ENCODE measurements at places on chromosomes 11 and 22.
A peak's percentile ranks its signal among the peaks of the same experiment; 100 is the strongest.

DNA sequence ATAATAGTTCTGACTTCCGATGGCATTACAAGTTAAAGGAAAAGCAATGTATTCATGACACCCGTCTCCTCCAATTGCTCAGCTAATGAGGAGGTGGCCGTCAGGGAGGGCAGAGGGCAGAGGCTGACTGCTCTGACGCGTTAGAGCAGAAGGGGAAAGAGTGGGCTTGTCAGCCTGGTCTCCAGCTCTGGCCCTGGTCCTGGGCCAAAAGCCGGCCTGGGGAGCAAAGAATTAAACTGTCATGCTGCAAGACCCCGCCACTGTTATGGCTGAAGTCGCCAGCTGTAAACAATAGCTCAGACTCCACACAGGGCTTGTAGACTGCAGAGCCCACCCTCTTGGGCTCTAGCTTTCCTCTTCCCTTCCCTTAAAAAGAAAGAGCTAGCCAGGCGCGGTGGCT is 119.7 kb downstream of the NAT10 start:
- no peak for DNase-seq

DNA sequence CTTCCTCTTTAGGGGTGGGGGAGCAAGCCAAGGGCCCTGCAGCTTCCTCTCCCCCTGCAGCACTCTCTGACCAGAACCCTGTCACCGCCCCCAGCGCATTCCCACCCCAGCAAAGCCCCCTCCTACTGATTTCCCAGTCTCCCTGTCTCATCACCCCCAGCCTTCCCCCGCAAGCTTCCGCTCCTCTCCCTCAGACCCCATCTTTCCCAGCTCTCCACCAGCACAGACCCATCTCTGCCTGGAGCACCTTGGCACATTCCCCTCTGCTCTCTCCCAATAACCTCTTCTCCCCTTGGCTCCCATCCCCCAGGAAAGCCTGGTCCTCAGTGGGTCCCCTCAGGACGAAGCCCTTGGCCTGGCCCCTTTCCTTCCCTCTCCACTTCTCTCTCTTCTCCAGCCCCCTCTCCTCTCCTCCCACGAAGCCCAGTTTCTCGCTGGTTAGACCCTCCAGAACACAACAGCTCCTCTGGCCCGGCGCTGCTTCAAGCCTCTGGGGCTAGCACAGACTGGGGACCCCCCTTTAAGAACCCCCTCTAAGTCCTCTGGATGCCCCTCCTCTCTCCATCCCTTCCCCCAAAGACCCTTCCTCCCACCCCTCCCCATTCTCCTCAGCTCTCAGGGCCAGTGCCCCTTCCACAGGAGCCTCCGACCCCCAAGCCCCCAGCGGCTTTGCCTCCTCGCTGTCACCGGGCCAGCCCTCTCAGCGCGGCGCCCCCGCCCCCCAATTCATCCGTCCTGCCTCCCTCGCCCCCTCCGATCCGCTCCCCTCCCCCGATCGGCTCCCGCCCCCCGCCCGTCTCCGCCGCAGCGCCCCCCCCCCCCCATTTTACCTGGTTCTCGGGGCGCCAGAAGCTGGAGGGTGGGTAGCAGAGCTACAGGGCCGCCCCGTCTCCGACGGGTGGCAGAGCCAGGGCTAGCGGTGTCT is 594 bp downstream of the NRXN2 start:
- DNase-seq: no peak

- no peak for DNase-seq
These were observed 180.2 kb downstream of the PGR start for GRCh38 chr11:100949443-100949842.

GRCh38 chr22:39656495-39657490 is 86.2 kb downstream of the CACNA1I start:
- DNase-seq: no peak

DNA sequence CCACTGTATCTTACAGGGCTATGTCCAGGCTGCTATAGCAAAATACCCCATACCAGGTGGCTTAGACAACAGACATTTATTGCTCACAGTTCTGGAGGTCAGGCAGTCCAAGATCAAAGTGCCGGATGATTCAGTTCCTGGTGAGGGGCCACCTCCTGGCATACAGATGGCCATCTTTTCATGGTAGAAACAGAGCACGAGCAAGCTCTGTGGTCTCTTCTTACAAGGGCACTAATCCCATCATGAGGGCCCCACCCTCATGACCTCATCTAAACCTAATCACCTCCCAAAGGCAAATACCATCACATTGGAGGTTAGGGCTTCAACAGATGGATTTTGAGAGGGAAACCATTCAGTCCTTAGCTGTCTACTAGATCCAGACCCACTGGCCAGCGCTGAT is 117.4 kb upstream of the NECTIN1 start:
- no peak for DNase-seq

DNA sequence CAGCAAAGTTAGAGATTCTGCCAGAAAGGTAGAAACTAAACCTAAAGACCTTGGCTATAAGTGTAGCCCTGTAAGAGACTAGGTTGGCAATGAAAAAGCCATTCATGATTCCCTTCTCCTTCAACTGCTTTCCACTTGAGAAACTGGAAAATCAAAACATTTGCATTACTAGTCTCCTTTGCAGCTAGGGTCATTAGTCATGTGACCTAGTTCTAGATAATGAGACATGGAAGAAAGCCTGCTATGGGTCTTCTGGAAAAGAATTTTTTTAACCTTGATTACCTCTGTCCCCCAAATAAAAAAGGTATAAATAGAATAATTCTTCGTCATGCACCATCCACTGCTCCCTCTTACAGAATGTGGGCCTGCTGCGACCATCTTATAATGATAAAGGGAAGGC is 80.1 kb downstream of the SOX6 start:
- no peak for DNase-seq

DNA sequence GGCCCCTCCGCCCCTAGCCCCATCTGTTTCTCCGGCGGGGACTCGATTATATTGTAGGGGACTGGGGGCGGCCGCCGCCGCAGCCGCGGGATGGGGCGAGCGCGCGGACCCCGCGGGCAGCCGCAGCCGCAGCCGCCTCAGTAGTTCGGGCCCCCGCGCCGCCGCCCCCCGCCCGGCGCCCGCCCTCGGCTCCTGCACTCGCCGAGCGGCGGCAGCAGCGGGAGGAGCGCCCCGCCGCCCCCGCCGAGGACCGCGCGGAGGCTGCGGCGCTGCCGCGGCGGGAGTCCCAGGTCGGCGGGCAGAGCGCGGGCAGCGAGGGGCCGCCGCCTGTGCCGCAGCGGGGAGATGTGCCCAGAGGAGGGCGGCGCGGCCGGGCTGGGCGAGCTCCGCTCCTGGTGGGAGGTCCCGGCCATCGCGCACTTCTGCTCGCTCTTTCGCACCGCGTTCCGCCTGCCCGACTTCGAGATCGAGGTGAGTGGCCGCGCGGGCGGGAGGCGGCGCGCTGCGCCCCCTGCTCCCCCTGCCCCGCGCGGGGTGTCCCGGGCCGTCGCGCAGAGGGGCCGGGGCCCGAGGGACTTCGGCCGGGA is at the start of gene CECR2:
Gene CECR2, plus strand, starts transcription at position 22 of the 587 bp plus-strand sequence. Its CDS starts 324 bp downstream, at position 346.
- DNase-seq: peak; percentile 42

DNA sequence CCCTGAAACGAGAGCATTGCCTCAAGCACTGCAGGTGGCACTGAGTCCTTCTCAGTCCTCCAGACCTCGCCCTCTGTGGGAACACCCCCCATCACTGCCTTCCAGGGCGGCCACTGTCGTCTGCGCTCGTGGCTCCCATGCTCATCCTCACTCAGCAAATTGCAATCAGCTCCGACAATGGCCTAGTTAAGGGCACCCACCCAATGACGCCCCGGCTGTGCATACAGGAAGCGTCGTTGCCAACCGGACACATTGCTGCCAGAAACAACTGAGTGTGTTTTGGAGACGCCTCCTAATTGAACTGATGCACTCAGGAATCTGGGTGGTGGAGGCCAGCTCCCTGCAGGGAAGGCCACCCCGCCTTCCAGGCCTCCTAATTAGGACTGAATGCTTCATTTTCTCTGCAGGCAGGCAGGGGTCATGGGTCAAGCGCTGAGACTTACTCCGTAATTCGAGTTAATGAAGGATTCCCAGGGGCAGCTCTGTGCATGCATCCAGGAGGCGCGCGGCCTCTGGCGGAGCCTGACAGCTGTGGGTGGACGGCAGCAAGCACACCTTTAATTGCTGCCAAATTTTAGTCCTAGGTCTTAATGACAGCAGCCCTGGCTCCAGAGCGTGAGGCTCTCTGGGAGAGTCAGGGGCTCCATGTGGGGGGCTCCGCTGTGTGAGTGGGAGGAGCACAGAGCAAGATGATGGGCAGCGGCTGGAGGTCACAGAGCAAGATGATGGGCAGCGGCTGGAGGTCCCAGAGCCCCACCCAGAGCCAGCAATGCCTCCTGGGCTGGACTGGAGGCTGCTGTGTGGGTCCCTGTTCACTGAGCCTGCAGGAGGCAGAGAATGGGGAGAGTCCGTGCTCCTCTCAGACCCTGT is 199.0 kb downstream of the BRD1 start:
- DNase-seq: no peak

GRCh38 chr11:36598051-36598450 is at the start of gene RAG2:
Gene RAG2, minus strand, starts transcription at chr11:36598236. Its CDS starts 4,068 bp downstream, at chr11:36594168.
- no peak for DNase-seq

GRCh38 chr22:19520007-19520406 is 4.2 kb downstream of the CLDN5 start:
- no peak for DNase-seq

DNA sequence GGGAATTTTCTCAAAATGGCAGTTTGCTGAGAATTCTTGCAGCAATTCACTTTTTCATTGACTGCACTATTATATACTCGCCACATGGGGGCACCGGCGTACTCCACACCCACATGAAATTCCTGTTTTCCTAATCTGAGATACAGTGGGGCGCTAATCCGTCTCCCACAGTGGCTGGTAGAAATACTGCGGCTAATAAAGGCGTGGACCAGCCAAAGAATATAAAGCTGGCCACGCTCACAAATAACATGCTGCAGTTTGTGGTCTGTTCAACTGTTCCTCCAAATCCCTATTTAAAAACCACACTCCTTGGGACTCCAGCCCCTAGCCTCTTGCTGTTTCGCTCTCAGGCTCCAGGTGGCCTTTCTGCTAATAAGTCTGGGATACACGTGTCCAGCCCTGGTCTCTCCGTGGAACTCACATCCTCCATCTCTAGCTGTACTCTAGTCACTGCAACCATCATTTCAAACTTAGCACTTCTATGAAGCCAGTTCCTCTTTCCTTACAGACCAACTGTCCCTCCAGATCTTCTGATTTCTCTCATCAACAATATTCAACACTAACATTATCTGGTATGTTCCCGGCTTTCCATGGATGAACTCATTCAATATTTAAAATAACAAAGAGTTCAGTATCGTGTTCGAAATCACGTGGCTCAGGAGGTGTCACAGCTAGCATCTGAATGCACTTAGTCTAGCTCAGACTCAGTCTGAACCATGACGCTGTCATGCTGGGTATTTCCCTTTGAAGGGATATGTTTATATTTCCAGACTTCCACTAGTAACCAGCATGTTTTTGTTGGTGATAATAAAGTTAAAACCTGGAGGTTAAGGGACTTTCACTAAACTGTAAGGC is 22.0 kb downstream of the TBRG1 start:
- DNase-seq: peak; percentile 41

DNA sequence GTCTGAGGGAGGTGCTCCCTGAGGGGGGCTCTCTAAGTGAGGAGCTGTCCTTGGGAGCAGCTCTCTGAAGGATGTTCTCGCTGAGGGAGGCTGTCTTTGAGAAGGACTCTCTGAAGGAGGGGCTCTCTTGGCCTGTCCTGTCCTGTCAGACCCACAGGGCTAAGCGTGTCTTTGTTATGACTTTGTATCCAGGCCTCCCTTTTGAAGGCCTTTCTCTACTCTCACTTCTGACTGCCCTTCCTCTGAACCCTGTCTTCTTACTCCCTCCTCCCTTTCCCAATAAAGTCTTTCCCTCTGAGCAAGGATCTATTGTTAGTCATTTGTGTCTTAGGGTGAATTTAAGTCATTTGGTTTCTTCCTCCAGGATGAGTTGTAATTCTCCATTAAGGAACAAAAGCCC is 330.1 kb upstream of the PLET1 start:
- DNase-seq: no peak

- DNase-seq: no peak
These were observed 19.8 kb downstream of the MOB2 start for GRCh38 chr11:1466784-1467183.

DNA sequence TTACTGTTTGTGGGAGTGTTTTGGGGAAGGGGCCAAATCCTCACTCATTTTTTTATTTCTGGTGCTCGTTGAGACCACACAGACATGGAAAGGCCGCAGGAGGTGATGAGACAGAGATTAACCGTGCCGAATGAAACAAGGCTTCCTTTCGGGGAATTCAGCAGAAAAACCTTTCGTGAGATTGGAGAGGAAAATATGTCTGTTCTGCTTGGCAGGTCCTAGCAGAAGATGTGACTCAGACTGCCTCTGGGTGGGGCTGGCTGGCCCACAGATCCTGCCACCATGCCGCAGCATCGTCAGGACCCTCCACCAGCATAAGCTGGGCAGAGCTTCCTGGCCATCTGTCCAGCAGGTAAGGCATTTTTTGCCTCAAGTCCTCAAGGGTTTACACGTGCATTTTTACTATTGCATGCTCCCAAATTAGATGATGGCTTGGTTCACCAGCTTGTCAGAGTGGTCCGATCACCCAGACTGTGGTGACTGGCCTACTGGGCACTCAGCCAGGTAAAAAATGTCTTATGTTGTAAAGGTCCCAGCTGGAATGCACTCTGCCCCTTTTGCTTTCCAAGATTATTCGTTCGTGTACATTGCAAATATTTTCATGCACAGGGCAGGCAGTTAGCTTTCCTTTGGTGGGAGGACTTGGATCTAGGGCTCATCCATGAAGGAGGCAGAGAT is 1.5 kb downstream of the DDB2 start:
- peak; percentile 62 for DNase-seq

GRCh38 chr11:14905104-14906033 is 13.3 kb upstream of the CYP2R1 start:
- peak; percentile 44 for DNase-seq

DNA sequence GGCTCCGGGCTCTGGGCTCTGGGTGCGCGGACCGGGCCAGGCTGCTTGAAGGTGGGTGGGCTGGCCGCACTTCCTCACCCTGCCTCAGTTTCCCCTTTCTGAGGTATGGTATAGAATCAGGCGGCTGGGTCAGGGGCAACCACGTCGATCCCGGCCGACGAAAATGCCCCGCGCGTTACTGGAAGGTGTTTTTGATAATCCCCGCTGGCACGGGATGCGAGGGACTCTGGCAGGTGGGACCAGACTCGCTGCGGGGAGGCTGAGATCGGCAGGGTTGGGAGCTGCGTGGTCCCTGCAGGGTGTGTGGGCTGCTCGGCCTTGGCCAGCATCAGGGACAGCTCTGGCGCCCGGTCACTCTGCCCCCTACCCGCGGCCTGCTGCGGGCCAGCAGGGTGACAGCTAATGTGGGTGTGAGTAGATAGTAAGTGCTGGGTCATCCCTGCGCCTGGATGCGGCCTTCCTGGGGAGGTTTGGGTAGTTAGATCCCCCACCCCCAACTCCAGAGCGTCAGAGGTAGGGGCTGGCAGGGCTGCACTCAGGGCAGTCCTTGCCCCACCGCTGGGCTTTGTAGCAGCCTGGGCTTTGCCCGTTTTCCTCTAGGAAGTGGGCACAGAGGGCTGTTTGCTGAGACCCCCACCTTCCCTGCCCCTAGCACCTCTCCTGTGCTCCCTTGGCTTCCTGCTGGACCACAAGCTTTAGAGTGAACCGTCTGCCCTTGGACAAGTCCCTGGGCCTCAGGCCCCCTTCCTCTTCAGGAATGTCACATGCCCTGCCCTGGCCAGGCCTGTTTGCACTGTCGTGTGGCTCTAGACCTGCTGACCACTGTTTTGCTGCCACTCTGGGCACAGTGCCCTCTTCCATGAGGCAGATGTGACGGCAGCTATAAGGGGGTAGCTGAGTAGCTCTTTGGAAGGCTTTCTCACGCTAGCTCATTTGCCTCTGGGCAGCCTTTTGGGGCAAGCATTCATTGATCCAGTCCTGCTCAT is 579 bp downstream of the TANGO2 start:
- peak; percentile 84 for DNase-seq
